ENCODE measurements at places on chromosomes 5 and 9. TPM values are rescaled to one million over a fixed set of nuclear protein-coding genes. Genes with fewer than 3 reads are reported as not detected.

Gene CXCL14
- not detected for total RNA-seq

Gene CDH12
- not detected for total RNA-seq

Gene SPATA9
- not detected for total RNA-seq

Gene PRR7
- 30.8 TPM for total RNA-seq

Gene SLC25A2
- total RNA-seq = not detected

Gene SLC26A2
- total RNA-seq = 10.2 TPM

Gene ALDH7A1
- total RNA-seq = 120 TPM

Data from G401 (cell line).